ENCODE measurements at places on chromosomes 16 and 17.

GRCh38 chr17:74239172-74239571, 25.8 kb downstream of the TTYH2 start:
- DNase-seq = no peak

DNA sequence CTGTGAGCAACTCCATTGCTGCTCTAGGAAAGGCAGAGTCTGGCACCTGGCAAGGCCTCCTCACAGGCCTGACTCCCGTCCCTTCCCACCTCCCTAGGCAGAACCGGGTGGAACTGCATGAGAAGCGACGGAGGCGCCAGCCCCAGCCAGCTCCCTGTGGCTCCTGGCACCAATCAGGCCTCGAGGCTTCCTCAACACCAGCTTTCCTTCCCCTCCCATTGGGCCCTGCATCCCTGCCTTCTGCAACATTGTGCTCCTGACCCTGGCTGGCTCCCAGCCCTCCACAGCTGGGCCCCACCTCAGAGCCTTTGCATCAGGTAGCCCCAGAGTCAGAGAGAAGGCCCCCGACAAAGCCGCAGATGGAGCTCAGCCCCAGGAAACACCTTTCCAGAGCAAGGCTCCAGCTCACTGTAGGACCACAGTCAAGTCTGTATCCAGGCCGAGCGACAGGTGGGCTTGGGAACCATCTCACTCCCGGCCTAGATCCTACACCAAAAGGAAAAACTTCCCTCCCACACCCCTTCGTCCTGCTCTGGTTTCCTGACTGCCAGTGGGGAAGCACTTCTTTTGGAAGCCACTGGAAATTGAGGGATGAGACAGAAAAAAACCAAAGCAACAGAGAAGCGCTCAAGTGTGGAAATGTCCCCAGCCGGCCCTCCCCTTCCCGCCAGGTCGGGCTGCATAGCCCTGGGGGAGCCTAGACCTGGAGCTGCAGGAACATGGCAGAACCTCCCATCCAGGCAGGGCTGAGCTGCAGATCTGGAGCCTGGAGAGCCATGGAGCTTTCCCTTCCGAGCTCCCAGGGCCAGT, 31.0 kb downstream of the LRRC75A start:
- no peak for DNase-seq

DNA sequence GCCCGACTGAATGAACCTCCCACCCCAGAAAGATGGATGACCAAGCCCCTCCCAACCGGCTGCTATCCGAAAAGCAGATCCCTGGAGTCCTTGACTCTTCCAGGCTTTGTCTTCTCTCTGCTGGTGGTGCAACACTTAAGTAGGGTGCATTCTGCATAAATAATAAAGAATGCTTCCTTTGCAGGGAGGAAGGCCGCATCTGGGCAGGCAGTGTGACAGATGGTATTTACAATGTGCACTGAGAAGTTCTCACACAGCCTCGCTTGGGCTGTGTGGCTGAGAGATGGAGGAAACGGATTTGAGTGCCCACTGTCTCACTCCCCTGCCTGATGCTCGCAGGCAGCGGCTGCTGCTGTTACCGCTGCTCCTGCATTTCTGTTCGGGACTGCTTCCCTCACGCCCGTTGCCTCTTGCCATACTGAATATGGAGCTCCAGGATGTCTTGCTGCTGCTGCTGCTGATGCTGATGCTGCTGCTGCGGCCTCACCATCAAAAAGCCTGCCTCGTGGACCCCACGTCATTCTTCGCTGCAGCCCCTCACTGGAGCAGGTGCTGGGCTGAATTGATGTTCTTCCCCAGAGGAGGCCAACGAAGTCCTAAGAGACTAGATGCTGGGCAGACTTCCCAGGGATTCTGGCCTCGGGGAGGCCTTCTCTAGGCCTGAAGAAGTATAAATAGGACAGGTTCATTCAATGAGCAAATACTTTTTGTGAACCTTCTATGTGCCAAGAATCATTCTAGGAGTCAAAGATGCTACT, 7.1 kb upstream of the RHBDL3 start:
- DNase-seq = no peak

- DNase-seq = peak; percentile 41
Observed at GRCh38 chr17:69414408-69415274, at the start of gene MAP2K6. TSS of gene MAP2K6 (plus strand) at chr17:69414697. CDS start at chr17:69414985, 288 bp downstream.

- no peak for DNase-seq
Observed at GRCh38 chr16:23288726-23289512, 13.2 kb upstream of the SCNN1B start.

- DNase-seq = no peak
Observed at GRCh38 chr17:4480929-4481898, 17.5 kb upstream of the SPNS2 start.

DNA sequence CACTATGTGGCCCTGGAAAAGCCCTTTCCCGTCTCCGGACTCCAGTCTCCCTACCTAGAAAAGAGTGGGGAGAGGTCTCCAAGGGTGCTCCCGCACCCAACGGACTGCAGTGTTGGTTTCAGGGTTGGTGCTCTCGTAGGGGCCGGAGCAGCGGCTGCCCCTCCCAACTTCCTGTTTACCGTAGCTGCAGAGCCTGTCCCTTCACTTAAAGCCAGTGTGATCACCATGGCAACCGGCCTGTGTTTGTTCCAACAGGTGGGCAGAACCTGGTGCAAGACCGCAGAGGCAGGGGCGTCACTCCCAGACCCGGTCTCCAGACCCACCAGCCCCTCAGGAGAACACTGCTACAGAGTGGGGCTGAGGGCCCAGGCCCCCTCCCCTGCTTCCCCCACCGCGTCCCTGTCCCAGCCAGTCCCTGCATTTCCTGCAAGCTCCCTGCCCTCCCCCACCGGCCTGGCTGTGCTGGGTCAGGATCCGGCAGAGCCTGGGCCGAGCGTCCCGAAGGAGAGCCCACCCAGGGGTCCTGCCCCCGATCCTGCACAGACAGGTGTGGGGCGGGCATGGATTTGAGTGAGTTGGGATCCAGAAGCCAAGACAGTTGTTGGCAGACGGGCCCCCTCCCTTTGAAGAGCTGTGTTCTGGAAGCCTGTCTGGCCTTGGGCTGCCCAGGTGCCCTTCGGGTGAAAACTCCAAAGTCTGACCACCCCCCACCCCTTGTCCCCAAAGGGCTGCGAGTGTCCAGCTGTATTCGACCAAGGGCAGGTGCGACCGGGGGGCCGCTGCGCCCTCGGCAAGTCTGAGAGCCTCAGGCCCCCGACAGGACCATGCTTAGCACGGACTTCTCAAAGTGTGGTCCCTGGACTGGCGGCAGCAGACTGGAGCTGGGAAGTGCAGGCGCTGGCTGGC, 1.5 kb upstream of the BAIAP3 start:
- peak; percentile 82 for DNase-seq

DNA sequence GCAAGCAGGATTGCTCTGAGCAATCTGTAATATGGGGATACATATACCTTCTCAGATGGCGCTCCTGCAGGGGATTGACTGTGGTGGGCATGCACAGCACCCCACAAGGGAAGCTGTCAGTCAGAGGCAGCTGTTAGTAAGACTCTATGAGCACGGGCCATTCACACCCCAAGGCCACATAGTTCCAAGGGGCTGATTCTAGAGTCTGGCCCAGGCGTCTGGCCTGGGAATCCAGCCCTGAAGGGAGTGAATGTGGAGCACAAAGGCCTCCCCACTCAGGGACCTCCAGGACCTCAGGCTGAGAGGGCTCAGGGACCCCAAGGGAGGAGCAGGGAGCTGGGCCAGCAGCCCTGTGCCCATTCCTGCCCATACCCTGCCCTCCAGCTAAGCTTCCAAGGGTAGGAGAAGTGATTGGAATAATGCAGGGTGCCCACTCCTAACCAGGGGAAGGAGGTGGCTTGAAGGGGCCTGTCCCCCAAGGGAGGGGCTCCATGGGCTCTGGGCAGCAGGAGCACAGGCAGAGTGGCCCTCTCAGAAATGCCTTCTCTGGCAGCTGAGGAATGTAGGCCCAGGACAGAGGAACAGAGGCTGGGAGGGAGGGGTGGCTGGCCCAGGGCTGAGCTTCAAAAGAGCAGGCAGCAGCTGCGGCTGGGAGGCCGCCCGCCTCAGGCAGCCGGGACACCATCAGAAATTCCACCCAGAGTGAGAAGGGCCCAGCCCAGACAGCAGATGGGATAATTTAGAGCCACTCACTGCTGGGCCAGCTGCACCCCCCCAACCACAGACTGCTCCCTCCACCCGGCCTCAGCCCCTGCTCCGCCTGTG, 48.9 kb upstream of the MRPS23 start:
- no peak for DNase-seq

DNA sequence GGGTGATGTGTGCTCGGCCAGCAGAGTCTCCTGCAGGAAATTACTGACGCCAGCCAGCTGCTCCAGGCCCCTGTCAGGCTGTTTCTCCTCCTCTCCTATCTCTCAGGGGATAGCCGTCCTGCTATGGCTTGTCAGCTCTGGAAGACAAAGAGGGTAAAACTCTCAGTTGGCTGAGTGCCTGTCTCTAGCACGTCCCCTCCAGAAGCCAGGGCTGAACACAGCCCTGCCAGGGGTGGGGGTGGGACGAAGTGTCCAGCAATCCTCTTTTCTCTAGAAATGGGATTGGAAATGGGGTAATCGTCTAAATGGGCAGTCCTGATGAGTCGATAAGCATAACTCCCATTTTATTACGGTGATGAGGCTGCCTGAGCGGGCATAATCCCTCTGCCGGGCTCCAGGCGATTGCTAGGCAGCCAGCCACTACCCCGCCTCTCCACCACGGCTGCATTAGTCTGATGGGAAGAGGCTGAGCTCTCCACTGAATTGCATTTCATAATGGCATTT, 89.1 kb upstream of the GNAO1 start:
- DNase-seq = no peak

DNA sequence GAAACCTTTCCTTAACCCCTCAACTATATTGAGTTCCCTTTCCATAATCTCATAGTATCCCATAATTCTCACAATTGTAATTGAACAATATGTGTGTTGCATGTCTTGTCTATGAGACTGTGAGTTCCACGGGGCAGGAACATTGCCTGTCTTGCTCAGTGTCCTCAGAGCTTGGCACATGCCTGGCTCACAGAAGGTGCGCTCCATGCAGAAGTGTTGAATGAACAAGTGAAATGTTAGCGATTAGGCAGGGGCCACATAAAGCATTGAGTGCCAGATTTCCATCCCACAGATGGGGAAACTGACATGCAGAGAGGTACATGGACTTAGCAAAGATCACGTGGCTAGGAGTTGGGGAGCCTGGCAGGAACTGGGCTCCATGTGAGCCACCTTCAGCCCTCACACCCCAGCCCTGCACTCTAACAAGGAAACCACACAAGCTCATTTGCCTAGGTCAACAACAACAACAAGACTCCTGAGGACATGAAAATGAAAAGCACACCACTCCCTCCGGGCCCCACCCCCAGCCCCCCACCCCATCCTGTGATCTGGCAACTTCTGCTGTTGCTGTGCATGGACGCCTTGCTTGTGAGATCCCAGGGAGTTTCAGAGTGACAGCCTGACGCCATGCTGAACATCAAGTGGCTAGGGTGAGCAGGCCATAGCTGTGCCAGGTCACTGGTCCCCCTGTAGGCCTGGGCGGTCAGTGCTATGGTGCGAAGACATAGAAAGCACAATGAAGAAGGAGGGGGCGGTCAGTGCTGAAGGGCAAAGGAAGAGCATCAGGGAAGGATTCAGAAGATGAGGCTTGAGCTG, 5.0 kb downstream of the PIK3R5 start:
- no peak for DNase-seq

GRCh38 chr17:4582691-4583090, 1.6 kb upstream of the SMTNL2 start:
- no peak for DNase-seq

GRCh38 chr16:81531419-81531821, 86.8 kb downstream of the CMIP start:
- no peak for DNase-seq

DNA sequence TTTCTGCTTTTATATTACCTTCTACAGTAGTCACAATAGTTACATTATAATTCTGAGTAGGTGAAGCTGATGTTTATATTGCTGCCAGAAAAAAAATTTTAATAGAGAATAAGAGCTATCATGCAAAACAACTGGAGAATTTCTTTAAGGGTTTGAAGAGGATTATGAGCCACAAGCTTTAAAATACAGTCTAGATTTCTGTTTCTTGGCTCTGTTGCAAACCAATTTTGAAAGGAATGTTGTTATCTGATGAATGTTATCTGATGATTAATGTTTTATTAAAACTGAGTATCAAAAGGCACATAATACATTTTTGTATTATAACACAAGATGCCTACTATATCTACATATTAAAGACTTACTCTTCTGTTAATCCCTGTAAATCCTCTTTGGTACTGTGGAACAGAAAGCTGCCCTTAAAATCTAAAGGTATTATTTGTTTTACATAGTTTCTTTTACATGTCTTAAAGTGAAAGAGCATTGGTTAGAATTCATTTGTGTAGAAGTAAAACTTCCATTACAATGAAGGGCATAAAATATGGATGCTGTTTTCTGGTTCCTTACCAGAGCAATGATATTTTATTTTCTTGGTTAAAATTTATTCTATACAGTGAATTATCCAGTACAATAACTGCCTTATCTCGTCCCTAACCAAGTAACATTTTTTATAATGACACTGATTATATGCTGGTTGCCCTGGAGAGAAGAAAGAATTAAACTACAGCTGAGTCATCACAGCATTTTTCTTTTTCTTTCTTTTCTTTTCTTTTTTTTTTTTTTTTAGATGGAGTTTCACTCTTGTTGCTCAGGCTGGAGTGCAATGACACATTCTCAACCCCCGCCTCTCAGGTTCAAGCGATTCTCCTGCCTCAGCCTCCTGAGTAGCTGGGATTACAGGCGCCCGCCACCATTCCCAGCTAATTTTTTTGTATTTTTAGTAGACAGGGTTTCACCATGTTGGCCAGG, 205.7 kb downstream of the TANC2 start:
- no peak for DNase-seq

DNA sequence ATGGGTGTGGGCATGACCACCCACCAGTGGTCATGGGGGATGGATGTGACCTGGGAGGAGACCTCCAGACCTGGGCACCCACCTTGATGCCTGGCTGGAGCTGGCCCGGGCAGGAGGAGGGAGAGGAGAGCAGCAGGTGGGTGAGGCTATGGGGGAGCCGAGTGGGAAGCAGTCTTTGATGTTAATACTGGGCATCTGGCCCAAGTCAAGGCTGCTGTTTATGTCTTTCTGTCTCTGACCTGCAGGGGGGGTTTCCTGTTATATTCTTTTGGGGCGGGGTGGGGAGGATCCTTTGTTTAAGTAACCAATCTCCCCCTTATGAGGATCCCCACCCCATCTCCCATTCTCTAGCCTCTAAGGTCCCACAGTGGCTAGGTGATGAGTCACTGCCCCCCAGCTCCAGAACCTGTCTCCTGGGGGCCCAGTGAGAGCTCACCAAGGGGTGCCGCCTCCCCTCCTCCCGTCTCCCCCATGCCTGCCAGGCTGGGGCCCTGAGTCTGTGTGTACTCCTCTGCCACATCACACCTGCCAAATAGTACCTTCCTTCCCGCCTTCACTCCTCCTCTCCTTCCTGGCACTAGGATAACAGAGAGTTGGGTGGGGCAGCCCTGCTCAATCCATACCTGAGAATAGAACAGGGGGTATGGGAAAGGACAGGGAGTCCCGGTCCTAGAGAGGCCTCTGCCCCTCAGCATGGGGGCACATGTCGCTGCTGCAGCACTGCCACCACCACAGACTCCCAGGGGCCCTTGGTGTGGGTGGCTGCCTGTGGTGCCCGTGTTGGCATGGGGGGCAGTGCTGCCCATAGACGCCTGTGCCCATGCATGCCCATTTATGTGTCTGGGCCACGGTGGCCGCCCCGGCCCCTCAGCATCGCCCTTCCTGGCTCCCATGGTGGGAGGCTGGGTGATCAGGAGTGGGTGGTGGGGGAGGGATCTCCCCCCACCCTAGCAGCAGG, 7.3 kb downstream of the THRA start:
- DNase-seq = no peak

GRCh38 chr17:45918241-45918745, 23.9 kb downstream of the MAPT start:
- DNase-seq = no peak

All from NCI-H748 treated with DMSO at 0.1 percent for 48 hours (cell line).